ENCODE measurements at places on chromosomes 1 and 21.

GRCh38 chr1:85683292-85684025, 24.8 kb downstream of the ZNHIT6 start:
- DNase-seq, result no peak

DNA sequence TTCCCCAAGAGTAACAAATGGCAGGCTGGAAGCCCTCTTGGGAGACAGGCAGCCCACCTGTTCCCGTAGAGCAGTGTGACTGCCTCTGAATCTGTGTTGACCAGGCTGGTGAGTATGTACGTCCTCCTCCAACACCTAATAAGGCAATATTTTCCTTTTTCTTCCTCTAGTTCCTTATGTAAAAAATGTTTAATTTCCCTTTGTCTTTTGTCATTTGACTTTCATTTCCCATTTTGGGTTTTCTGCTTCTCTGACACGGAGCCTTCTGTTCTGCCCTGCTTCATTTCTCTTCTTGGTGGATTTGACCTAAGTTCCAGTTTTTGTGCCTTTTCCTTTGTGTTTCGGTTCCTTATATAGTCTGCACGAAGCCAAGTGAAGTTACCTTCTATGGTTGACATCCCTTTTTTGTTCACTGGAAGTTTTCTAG, 65.8 kb upstream of the ATF3 start:
- no peak for DNase-seq

DNA sequence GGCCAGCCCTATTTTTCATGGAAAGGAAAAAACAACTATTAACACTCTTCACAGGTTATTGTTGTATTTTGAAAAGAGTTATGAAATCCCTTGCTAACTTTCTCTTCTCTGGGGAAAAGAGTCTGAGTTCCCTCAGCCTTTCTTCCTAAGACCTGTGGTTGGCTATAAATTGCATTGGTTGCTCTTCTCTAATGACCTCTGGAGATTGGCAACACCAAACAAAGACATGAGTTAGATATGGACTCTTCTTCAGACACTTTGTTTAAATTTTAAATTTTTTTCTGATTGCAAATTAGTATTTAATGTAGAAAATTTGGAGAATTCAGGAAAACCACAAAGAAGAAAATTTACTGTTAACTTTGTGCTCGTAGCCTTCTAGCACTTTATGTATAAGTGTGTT, 275.7 kb downstream of the PBX1 start:
- no peak for DNase-seq

GRCh38 chr1:13450204-13450603, 40.0 kb downstream of the PRAMEF20 start:
- DNase-seq, result no peak

GRCh38 chr1:118158924-118159323, 26.1 kb downstream of the SPAG17 start:
- no peak for DNase-seq

DNA sequence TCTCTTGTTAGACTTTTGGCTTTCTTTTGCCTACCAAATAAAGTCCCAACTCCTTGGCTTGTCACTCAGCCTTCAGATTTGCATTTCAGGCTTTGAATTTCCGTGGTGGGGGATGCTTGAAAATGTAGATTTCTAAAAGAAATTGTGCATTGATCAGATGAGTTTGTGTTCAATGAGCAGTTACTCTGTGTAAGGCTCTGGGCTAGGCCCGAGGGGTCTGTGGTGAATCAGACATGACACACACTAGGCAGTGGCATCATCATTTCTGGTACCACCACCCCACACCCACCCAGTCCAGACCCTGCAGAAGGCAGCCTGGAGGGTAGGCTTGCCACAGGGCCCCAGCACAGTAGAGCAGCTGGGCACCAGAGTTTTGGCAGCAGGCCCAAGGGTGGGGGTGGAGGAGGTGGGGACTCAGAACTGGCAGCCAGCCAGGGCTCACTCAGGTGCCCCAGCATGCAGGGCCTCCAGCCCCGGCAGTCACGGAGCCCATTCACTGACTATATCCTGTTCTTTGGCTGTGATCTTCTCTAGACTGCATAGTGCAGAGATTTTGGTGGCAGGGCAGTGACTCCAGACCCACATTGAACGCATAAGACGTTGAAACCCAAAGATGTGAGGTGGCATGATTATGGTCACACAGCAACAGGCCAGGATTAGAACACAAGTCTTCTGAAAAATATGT, 97.2 kb upstream of the ARTN start:
- DNase-seq, result peak; percentile 72
